Neuronal stem cell (in vitro differentiated cells): ENCODE measurements at places on chromosomes 1 and 21.

DNA sequence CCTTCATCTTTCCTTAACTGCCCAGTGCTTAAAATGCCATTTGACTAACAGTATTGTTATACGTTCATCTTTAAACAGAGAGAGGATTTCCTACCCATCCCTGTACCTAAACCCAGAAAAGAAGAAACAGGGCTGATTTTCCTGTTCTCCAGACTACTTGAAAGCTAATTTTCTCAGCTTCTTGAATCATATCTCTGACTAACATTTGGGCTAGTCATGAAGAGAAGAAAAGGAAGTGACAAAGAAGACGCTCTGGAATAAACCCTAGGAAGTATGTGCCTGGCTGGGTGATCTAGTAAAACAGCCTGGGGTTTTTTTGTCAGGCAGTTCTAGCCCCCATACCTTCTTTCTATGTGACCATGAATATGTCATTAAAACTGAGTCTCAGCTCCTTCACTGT lies 44.8 kb upstream of the SGIP1 start:
- H3K36me3 ChIP-seq, result no peaks in the 10 kb centered on the region
- H3K27ac ChIP-seq, result no peak overlapping the region
- H3K27me3 ChIP-seq, result no peaks in the 10 kb centered on the region
- H3K4me3 ChIP-seq, result no peak overlapping the region
- H3K4me1 ChIP-seq, result peaks cover under 1% of the 10 kb centered on the region

DNA sequence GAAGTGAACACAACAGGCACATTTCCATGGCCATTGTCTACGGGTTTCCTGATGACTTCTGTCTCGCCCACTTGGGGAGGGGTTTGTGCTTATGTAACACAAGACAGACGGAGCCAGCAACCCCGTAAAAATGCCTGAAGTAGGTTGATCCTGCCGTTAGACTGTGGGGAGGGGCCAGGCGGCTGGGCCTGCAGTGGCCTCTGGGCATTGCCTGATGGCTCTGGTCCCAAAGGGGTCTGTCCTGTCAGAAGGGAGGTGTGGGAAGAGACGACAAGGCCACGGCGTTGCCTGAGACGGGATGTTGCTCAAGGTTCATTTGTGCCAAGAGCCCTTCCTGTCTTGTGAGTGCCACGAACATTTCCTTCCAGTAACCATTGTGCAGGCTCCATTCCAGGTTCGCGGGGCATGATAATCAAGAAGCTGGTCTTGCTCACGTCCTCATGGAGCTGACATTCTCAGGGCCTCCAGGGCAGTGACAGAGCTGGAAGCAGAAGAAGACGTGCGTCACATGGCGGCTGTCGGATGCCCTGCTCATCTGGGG lies 44.7 kb downstream of the ABCG1 start:
- H3K4me3 ChIP-seq, result no peak overlapping the region
- H3K4me1 ChIP-seq, result no peaks in the 10 kb centered on the region
- H3K27me3 ChIP-seq, result no peaks in the 10 kb centered on the region
- H3K27ac ChIP-seq, result no peak overlapping the region

- no peak overlapping the region for H3K4me3 ChIP-seq
- peak; percentile 45 for DNase-seq
- H3K36me3 ChIP-seq, result no peaks in the 10 kb centered on the region
- H3K27me3 ChIP-seq, result peaks cover 45% of the 10 kb centered on the region
- H3K27ac ChIP-seq, result no peak overlapping the region
- H3K4me1 ChIP-seq, result peaks cover 8% of the 10 kb centered on the region
These were observed 6.3 kb downstream of the C1orf53 start for GRCh38 chr1:197908716-197909220.

DNA sequence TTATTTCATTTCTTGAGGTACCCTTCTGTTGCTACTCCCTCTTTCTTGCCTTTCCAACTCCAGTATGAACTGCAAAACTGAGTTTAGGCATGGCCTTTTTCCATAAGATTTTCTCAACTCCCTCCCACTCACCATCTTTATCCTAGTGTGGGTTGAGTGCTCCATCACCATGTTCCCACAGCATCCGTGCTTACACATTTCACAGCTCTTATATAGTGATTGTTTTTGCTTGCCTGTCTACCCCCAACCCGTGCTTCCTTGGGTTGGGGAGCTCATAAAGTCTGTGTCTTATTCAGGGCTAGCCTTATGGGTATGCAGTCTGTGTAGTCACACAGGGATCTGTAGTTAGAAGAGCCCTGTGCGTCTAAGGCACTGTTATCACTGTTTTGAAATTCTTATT lies 68.2 kb upstream of the CCDC190 start:
- H3K27ac ChIP-seq, result no peak overlapping the region
- H3K36me3 ChIP-seq, result no peaks in the 10 kb centered on the region
- H3K4me1 ChIP-seq, result no peaks in the 10 kb centered on the region
- no peaks in the 10 kb centered on the region for H3K27me3 ChIP-seq

- no peaks in the 10 kb centered on the region for H3K36me3 ChIP-seq
- peaks cover 16% of the 10 kb centered on the region for H3K4me1 ChIP-seq
- H3K27ac ChIP-seq, result no peak overlapping the region
- no peaks in the 10 kb centered on the region for H3K27me3 ChIP-seq
- no peak overlapping the region for H3K4me3 ChIP-seq
These were observed 183.8 kb downstream of the DHRS3 start for GRCh38 chr1:12434174-12434573.

DNA sequence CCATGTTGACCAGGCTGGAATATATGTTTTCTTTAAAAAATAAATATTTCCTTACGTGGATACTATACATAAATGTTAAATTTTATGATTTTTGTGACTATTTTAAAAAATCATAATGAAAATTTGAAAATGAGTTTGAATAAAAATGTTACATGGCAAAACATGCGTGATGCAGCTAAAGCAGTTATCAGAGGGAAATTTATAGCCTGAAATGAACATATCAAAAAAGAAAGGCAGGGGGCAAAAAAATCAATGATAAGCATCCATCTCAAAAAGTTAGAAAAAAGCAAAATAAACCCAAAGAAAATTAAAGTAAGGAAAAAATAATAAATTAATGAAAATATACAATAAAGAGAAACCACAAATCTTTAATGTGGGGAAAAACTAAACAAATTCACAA lies 8.6 kb downstream of the CCSAP start:
- DNase-seq, result no peak
- H3K4me1 ChIP-seq, result no peaks in the 10 kb centered on the region
- peaks cover 20% of the 10 kb centered on the region for H3K36me3 ChIP-seq
- H3K27ac ChIP-seq, result no peak overlapping the region

- no peaks in the 10 kb centered on the region for H3K4me1 ChIP-seq
- DNase-seq, result no peak
- H3K27ac ChIP-seq, result no peak overlapping the region
These were observed 208.4 kb downstream of the TRABD2B start for GRCh38 chr1:47788761-47789160.

DNA sequence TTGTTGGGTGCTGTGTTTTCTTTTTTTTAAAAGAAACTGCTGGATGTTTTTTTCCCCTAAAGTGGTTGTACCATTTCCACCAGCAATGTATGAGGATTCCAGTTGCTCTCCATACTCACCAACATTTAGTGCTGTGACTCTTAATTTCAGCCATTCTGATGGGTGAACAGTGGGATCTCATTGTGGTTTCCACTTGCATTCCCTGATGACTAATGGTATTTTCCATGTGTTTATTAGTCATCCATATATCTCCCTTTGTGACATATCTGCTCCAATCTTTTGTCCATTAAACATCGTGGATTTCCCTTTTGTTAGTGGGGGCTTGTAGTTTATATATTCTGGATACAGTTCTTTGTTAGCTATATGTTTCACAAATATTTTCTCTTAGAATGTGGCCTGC lies 206.0 kb downstream of the CAMTA1 start:
- no peaks in the 10 kb centered on the region for H3K27me3 ChIP-seq
- H3K27ac ChIP-seq, result no peak overlapping the region
- no peaks in the 10 kb centered on the region for H3K4me1 ChIP-seq
- no peak for DNase-seq

GRCh38 chr21:46666941-46667740 lies 31.7 kb downstream of the PRMT2 start:
- DNase-seq, result no peak
- H3K4me3 ChIP-seq, result peak overlapping the region; percentile 88
- no peak overlapping the region for H3K27ac ChIP-seq
- no peaks in the 10 kb centered on the region for H3K4me1 ChIP-seq
- no peaks in the 10 kb centered on the region for H3K27me3 ChIP-seq
